ENCODE measurements at places on chromosomes 16 and 17. TPM values are rescaled to one million over a fixed set of nuclear protein-coding genes. Genes with fewer than 3 reads are reported as not detected.

GRCh38 chr16:62596584-62596983 lies 560.3 kb upstream of the CDH8 start:
- DNase-seq, result no peak

CD7 gene
- total RNA-seq, result 286 TPM

CCL18 gene
- not detected for total RNA-seq

DNA sequence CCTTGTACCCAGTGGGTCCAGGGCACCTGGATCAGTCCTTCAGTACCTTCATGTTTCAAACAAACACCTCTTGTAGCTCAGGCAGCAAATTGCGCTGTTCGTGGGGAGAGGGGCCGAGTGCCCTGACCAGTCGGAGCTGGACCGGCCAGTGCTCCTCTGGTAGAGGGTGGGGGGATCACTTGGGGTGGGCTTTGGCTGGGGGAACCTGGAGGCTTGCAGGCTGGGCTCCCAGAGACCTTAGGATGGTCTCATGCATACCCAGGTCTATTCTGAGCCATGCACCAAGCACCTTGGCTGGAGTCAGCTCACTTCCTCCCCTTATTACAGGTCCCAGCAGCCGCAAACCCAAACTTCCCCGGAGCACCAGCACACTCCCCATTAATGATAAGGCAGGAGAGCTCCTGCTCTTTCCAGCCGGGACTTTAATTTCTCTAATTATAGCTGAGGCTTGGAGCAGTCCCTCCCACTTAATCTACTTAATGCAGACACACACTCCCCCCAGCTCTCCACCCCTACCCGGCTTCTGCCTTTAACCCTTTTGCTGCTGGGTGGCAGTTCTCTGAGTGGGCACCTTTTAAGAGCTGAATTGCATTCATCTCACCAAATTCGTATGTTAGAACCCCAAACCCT lies 26.3 kb upstream of the MGAT5B start:
- no peak for DNase-seq

DNA sequence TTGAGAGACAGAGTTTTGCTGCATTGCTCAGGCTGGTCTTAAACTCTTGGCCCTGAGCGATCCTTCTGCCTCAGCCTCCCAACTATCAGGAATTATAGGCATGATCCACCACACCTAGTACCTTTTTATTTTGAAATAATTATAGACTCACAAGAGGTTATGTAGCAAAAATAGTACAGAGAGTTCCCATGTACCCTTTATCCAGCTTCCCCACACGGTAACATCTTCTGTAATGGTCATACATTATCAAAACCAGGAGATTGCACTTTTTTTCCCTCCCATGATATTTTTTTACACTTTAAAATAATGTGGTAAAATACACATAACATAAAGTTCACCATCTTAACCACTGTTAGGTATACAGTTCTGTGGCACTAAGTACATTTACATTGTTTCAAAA lies 28.8 kb upstream of the CACNG4 start:
- no peak for DNase-seq

TNFRSF13B gene
- not detected for total RNA-seq

- DNase-seq, result no peak
Observed at GRCh38 chr17:80025140-80025539, 10.5 kb downstream of the TBC1D16 start.

GRCh38 chr17:78337244-78338109 lies 22.4 kb downstream of the SOCS3 start:
- DNase-seq, result no peak

PABPN1L gene
- total RNA-seq, result not detected

PRAC2 gene
- not detected for total RNA-seq

DNA sequence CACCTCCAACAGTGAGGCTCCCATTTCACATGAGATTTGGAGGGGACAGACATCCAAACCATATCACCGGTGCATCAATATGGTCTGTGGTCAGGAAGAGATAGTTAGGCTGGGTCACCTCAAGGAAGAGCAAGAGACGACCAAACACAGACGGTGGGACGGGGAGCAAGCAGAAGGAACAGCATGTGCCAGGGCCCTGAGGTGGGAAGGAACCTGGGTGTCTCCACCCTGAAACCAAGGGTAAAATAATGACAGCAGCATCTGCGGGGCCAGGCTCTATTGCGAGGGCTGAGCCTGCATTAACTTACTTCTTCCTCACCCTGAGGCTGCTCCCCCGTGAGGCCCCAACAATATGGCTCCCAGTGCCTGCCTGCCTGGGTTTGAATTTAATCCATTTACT lies 8.9 kb upstream of the PRSS21 start:
- DNase-seq, result no peak

RHBDF2 gene
- 67.2 TPM for total RNA-seq

C1QL1 gene
- total RNA-seq, result not detected

DNA sequence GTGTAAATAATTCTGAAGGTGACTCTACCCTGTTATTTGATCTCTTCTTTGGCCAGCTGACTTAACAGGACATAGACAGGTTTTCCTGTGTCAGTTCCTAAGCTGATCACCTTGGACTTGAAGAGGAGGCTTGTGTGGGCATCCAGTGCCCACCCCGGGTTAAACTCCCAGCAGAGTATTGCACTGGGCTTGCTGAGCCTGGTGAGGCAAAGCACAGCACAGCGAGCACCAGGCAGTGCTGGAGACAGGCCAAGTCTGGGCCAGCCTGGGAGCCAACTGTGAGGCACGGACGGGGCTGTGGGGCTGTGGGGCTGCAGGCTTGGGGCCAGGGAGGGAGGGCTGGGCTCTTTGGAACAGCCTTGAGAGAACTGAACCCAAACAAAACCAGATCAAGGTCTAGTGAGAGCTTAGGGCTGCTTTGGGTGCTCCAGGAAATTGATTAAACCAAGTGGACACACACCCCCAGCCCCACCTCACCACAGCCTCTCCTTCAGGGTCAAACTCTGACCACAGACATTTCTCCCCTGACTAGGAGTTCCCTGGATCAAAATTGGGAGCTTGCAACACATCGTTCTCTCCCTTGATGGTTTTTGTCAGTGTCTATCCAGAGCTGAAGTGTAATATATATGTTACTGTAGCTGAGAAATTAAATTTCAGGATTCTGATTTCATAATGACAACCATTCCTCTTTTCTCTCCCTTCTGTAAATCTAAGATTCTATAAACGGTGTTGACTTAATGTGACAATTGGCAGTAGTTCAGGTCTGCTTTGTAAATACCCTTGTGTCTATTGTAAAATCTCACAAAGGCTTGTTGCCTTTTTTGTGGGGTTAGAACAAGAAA lies 5.1 kb downstream of the STH start:
- no peak for DNase-seq

DNA sequence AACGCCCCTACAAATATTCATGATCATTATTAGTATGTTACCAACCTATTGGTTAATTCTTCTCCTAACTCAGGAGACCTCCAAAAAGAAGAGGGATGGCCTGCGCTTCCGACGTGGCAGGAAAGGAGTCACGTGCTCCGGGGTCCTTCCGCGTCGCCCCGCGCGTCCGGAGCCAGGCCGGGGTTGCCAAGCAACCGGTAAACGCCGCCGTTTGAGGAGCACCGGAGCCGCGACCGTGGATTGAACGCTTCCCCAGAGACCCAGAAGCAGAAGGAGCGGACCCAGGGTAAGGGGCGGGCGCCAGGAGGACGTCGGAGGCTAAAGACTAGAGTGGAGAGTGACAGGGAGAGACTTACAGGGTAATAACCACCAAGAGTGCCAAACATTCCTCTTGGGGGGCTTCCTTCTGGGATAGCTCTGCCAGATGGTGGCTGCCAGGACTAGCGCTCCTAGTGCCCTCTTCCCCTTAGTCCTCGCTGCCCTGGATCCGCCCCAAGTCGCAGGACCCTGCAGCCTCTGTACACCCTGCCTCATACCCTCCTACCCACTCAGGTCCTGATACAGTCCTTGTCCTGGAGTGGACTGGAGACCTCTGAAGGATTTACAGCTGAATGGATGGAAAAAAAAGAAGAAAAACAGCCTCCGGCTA lies at the start of gene DNAI2:
DNAI2 (plus strand) TSS at position 175 of the 649 bp plus-strand sequence. CDS start 7,584 bp downstream, outside the sequence.
- no peak for DNase-seq

GRCh38 chr17:30323262-30323894 lies 10.5 kb downstream of the TMIGD1 start:
- DNase-seq, result no peak

DNA sequence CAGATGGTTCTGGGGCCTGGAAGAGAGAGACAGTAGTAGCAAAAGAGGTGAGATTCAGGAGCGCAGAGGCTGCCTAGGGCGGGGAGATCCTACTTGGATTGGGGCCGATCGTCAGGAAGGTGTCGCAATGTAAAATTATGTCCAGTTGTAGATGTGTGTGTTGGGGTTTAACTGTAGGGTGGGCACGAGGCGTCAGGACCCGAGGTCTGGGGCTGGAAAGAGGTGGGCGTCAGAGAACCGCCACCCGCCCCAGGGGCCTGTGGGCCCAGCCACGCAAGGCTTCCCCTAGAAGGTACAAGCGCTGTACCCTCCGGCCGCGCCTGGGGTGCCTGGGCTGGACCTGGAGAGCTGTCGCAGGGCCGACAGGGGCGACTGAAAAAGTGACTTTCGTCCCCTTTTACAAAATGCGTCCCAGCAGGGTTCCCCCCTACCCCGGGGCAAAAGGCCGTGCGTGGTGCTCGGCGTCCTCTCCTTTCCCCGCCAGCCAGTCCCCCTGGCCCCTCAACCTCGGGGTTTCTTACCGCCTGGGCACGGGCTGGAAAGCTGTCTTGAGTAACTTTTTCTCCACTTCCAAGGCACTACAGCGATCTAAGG lies 2.8 kb downstream of the IRX3 start:
- DNase-seq, result peak; percentile 34

ANKS4B gene
- total RNA-seq, result not detected

DNA sequence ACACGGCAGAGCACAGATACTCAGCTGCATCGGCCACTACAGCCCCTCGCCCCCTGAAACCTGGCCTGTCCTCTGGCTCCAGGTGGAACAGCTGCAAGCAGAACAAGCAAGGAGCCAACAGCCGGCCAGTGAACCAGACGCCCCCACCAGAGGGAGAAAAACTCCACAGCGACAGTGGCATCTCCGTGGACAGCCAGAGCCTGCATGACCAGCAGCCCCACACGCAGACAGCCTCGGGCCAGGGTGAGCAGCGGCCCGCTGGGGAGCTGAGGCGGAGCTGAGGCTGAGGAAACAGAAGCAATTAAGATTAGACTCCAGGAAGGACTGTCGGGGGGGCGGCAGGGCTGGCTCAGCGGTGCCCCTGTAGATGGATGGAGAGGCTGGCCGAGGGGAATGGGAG lies 16.7 kb downstream of the NGFR start:
- no peak for DNase-seq

DNA sequence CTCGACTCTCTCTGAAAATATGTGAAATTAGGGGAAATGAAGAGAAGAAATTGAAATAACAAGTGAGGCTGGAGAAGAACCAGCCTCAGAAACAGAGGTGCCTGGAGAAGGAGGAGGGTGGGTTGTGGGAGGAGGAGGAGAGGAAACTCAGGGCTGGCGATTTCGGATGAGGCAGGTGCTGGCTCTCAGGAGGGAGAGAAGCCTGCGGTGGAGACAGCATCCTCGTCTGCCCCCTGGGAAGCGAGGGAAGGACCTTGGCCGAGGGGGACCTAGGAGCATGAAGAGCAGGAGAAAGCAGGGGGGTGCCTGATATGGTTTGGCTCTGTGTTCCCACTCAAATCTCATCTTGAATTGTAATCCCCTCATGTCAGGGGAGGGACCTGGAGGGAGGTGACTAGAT lies 264.7 kb upstream of the TNRC6C start:
- DNase-seq, result no peak

DNA sequence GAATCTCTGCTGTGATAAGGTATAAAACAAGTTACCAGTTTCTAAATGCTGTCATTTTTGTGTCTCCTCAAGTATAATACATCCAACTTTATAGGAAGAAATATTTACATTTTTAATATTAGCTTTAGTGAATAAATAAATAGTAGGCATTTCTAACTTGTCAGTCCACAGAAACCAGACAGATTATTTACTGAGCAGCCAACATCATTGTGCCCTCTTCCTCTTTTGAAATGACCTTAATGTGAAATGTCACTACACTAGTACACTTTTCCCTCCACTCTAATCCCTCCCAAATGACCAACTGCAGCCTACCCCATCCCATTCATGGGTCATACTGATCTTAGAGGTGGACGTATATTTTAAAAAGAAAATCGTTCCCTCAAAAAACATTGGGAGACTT lies 9.2 kb downstream of the STXBP4 start:
- DNase-seq, result no peak

RRAD gene
- total RNA-seq, result 0.60 TPM

All from activated naive CD8-positive, alpha-beta T cell treated with anti-CD3 and anti-CD28 coated beads, Interleukin-2, amount 10 ng/mL, durations not matched to agents 7 days and 5 days (primary cell).